Activated CD8-positive, alpha-beta memory T cell treated with anti-CD3 and anti-CD28 coated beads, Interleukin-2, amount 50 U/mL, for 4 hours (primary cell): ENCODE measurements at places on chromosomes 3 and 15.

DNA sequence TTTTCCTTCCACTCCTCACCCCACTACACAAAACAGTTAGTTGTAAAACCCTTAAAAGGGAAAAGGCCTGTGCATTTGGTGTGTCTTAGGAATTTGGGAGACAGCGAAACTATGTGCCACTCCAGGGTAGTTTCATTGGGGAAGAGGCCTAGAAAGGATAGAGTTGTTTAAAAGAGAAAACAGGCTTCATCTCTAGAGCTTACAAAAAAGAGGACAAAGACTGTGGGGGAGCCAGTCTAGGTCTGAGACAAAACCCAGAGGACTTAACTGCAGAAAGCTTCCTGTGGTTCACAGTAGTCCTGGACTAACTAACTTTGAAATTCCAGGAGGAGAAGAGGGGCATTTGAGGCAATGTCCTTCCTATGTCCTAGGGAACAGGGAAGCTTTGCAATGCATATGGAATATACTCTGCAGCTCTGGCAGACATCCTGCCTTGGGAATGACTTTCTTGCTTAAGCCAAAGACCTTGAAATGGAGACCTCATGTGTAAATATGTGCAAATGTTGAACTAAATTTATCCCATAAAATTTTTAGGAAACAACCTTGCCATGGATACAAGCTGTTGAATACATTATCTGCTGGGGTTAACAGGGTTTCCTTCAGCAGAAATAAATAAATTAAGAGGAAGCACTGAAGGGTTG is 159.4 kb downstream of the LSAMP start:
- no peak for DNase-seq

- DNase-seq = no peak
Observed at GRCh38 chr15:29516929-29517328, 247.3 kb upstream of the NSMCE3 start.

GRCh38 chr3:126613479-126614188 is 41.3 kb downstream of the TXNRD3 start:
- DNase-seq = no peak

- no peak for DNase-seq
Observed at GRCh38 chr3:161126495-161126894, 21.3 kb upstream of the B3GALNT1 start.

- no peak for DNase-seq
Observed at GRCh38 chr15:89194608-89195007, 26.8 kb downstream of the RLBP1 start.

DNA sequence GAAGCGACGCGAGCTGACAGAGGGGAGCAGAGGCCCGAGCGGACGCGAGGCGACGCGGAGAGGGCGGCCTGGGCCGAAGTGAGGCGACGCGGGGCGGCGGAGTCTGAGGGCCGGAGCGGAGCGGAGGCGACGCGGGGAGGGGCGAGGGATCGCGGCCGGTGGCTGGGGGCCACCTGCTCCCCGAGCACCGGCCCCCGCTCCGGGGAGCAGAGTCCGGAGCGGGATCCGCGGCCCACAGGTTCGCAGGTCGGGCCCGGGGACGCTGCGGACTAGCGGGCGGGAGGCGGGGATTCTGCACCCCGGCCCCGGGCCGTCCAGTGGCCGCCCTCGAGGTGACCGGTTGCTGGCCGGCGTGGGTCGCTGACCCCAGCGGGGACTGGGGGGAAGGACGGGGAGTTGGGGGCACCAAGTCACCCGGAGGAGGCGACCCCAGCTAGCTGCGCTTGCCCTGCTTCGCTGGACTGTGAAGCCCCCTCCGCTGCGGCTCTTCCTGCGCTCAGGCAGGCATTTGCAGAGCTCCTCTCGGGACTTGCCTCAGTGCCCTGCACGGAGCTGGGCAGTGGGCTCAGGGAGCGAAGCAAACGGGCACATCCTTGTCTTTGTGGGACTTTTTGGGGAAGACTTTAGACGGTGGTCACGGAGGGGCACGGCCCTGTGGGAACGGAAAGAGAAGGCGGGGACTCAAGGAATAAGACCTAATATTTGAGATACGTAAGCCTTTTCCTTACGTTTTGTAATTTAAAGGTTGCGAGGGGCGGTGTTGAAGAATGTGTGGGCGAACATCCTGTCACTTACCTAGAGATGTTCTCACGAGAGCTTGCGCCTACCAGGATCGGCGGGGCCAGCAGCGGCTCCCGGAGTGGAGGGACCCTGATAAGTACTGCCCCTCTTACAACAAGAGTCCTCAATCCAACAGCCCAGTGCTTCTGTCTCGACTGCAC is 566 bp downstream of the HMCES start:
- DNase-seq = peak; percentile 54

DNA sequence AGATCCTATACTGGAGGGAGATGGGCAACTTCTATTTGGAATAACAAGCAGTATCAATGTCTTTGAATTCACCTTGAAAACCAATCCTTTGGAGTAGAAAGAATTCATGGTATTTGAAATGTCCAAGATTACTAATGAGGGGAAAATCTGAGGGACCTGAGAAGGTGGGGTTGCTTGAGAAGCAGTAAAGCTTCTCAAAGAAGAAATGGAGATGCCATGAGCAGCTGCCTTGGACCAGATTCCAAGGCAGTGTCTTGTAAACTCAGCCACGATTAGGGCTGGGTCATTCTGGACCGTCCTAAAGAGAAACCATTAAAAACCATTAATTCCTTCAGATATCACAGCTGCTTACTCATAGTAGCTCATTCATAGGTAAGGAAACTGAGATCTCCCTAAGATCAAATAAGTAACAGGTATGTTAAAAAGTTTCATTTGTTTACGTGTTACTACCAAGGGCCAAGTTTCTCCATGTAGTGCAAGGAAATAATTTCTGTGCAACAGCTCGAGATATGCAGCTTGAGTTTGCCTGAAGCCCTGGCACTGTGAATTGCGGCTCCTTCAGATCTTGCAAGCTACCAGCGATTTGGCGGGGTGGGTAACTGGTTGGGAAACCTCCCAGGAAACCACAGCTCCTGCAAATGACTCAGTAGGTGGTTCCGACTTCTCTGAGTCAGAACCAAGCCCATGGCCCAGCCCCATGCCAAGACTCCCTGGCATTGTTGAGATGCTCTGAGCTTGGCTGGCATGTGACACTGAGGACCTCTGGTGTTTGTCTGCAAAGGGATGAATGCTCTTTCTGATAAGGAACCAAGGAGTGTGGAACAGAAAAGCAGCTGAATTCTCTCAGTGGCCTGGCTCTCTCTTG is 296.8 kb downstream of the RORA start:
- DNase-seq = peak; percentile 43

DNA sequence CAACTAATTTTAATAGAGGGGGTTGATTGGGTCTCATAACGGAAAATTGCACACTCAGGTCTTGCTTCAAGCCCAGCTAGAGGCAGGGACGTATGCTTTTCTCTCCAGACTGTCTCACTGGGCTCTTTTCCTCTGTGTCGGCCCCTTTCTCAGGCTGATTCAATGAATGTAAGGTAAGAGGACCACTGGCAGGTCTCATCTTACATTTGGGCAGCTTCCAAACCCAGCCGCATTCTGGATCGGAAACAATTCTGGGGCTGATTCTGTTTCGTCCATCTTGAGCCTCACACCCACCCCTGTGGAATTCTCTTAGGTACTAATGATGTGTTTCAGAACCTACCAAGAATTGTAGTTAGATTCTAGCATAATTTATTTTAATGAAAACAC is 40.7 kb downstream of the TMEM212 start:
- DNase-seq = no peak

- DNase-seq = no peak
Observed at GRCh38 chr15:39151545-39151944, 429.3 kb upstream of the THBS1 start.

- DNase-seq = no peak
Observed at GRCh38 chr3:135068011-135068410, 273.0 kb downstream of the EPHB1 start.

- no peak for DNase-seq
Observed at GRCh38 chr3:123934250-123934649, 26.8 kb downstream of the CCDC14 start.

GRCh38 chr15:40190591-40190990 is 29.7 kb downstream of the BUB1B start:
- no peak for DNase-seq

DNA sequence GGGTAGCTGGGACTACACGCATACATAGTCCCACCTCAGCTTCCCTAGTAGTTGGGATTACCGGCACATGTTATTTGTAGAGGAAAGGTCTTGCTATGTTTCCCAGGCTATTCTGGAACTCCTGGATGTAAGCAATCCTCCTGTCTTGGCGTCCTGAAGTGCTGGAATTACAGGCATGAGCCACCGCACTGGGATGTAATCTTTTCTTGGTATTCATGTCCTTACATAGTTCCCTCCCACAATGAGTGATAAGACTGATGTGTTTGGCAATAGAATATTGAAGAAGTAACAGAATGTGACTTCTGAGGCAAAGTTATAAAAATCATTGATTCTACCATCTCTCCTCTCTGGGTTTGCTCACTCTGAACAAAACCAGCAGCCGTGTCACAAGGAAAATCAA is 22.7 kb upstream of the ALCAM start:
- no peak for DNase-seq

DNA sequence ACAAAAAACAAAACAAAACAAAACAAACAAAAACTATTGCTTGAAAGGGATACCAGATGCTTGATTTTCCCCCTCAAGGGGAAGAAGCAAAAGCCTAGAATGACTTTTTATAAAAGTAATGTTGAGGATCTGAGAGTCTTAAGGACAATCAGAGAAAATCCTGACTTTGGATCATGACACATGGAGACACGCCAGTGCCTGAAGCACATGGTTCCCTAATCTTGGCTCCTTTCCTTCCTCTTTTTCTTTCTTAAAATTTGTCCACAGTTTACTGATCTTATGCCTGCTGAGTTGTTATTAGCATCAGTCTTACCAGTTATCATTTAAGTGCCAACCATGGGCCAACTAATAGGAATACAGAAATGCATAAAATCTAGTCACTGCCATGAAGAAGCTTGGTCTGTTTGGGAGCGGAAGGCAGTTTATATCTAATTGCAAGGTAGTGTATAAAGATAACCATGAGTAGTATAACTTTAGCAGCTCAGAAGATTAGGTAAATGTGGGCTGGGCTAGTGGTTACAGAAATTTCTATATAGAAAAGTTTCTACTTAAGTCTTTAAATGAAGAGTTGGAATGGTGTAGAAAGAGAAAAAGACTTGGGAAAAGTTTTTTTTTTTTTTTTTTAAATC is 6.9 kb downstream of the GLCE start:
- no peak for DNase-seq

DNA sequence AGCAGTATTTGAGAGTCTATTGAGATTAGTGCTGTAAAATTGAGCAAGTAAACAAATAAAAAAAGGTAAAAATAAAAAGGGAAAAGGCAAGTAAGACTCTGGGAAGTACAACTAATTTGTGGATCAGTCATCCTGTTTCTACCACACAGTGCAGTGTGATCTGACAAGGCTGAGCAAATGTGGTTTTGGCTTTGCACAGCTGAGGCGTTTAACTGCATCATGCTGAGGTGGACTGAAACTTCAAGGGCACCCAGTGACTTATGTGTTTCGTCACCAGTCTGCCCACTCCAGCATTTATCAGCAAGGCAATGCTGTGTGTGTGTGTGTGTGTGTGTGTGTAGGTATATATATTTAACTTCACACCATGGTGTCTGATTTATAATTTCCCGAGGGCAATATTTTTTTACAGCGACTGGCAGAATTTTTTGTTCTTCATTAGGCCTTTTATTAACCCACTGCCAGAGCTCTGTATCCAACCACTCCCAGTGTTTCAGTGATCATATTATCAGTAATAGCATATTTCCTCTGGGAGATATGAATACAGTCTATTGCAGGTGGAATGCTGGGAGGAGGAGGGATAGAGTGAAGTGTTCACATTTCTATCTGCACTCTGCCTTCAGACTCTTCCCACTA is 131.5 kb upstream of the SATB1 start:
- DNase-seq = peak; percentile 63

DNA sequence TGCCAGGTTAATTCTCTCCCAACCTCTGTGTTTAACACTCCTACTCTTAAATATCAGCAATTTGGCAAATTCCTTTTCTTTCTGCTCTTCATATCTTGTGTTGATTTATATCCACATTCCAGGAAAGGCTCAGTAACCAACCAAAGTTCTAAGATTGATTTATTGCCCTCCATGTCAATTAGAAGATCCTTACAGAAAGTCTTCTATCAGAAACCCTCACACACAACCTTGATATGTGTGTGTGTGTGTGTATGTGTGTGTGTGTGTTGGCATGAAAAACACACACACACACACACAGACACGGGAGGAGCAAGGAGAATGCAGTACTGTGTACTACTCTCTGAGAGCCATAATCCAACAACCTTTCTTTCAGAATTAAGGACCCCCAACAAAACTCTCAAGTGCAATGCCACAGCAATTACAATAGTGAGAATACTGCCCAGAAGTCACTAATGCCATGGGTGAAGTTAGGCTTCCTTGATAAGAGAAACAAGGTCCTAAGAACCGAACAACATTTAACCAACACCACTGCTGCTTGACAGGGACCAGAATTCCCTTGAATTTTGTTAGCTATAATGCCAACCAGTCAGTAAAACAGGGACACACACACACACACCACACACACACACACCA is 1.1 kb downstream of the LSAMP start:
- no peak for DNase-seq

GRCh38 chr15:75069301-75069925 is 46.0 kb downstream of the PPCDC start:
- no peak for DNase-seq

DNA sequence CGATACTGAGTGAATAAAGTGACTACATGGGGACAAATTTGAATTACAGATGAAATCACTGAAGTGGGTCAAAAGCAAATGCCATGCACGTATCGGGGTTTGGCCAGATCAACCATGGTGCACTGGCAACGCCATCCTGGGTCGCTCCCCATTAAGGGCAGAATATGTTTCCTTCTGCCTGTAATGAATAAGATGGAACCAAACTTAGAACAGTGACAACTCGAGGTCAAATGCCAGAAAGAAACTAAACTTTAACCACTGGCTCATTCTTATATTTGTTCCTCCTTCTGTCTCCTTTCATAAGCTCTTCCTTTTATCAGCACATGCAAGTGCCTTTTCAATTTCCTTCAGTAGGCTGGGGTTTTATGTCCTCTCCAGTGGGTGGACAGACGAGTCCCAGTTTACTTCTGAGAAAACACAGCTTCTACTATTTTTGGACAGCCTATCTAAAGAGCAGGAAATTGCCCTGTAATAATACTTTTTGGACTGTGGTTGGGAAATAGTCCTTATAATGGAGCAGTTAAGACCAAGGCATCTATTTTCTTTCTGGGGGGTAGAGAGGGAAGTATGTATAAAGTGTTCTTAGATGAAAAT is 61.4 kb downstream of the WHAMM start:
- DNase-seq = no peak
